Amygdala (tissue), 56 donors: ENCODE measurements at places on chromosomes 2 and 18.

DNA sequence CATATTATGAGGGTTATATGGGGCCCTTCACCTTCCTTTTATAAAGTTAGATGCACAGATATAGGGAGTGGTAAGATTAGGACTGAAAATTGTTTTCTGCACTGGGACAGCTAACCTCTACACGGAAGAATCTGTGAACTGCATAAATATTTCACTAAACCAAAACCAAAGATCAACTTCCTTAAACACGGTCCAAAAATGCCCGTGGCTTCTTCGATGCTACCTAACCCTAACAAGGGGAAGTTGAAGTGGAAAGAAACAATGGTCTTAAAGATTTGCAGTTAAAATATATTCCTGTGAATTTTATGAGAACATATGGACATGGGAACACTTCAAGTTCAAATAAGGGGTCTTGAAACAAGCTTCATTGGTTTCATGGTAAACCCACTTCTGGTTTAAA, 33.3 kb upstream of the PAX3 start:
- no peak for DNase-seq

DNA sequence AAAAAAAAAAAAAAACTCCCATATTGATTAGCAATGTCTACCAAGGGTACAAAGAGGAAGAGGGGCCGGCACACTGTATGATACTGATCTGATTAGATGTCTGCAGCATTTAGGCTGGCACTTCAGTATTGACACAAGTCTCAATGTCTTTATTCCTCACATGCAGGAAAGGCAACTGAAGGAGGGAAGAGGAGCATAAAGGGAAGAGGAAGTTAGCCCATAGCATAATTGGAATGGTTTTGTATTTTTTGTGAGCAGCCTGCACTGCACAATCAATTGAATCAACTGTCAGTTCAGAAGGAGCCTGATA, 79.0 kb downstream of the DNER start:
- DNase-seq, result no peak

- DNase-seq, result no peak
Observed at GRCh38 chr2:199441759-199442158, 16.0 kb downstream of the SATB2 start.

GRCh38 chr2:189585226-189585756, 4.7 kb upstream of the SLC40A1 start:
- no peak for DNase-seq

DNA sequence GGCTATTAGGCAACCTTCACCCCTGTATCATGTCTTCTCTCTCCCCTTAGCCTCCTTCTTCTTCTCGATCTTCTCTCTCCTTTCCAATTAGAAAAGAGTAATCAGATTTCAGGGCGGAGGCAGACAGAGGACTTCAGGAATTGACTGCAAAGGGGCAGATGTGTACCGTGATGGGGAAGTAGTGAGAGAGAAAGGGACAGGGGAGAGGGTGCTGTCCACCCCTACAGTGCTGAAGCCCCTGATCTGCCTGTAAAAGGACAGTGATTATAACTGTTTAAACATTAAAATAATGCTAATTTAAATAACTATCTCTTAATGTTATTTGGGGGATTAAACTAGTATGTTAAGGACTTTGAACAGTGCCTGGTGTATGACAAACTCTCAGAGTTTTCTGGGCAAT, 178.5 kb downstream of the ACTR3 start:
- DNase-seq, result no peak

DNA sequence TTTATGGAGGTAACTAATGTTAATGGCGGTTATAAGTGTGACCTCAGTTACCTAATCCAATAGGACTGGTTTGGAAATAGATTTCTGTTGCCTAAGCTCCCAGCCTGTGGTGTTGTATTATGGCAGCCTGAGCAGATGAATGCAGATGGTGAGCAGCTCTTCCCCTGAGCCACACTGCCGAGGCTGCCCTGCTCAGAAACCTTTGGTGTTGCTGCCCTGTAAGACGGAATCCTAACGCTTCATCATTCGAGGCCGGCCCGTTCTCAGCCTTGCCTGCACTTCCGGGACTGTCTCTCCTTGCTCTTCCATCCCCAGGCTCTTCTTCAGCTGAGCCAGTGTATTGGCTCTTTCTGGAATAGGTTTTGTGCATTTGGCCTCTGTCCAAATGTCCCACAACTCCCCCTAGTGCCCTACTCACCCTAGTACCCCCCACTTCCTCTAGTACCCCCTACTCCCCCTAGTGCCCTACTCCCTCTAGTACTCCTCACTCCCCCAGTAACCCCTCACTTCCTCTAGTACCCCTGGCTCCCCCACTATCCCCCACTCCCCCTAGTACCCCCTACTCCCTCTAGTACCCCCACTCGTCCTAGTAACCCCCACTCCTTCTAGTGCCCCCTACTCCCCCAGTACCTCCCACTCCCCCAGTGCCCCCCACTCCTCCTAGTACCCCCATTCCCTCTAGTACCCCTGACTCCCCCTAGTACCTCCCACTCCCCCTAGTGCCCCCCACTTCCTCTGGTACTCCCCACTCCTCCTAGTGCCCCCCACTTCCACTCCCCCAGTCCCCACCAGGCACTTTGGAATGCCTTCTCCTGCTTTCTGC, 106.0 kb upstream of the TAF1B start:
- no peak for DNase-seq

- no peak for DNase-seq
Observed at GRCh38 chr18:10860928-10861327, 288.4 kb downstream of the PIEZO2 start.

DNA sequence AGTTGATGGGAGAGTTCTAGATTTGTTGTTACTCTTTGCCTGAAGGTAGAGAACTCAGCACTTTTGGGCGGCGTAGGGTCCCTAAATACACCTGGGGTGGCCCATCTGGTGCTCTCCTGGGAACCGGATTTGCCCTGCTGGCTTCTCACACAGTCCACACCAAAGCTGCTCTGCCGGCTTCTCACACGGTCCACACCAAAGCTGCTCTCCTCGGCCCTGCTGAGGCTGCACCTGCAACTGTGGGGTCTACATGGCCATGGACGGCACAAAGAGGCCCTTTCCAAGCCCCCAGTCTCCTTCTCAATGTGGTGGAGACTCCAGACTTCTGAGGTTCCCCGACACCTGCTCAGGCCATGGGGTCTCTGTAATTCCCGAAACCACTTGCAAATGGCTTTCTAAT, 124.8 kb upstream of the GPC1 start:
- no peak for DNase-seq

- no peak for DNase-seq
Observed at GRCh38 chr2:69554981-69555380, 88.6 kb downstream of the AAK1 start.

DNA sequence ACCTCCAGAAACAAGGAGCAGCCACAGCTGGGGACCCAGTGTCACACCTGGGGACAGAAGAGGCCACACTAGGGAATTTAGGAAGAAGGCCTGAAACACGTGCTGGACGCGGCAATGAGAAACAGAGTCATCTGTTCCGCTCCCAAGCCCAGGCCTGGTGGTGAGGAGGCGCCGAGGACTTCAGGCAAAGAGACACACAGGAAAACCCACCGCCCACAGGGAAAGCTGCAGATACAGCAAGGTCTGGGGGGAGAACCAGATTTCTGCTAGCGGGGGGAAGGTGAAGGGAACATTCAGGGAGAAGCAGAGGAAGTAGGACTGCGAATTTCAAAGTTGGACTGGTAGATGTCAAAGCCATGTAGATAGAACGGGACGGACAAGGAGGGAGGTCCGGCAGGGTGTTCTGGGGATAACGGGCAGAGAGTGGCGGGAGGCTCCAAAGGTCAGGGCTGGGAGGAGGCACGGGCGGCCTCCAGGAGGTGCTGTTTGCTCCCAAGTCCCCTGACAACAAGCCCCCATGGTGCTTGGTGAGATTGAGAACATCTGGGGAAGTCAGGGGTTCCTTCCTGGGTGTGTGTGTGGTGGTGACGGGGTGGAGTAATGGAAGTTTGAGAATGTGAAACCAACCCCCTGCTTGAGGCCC, 351.7 kb upstream of the MYT1L start:
- no peak for DNase-seq

- DNase-seq, result no peak
Observed at GRCh38 chr2:186542002-186542401, 47.9 kb upstream of the ITGAV start.

- no peak for DNase-seq
Observed at GRCh38 chr2:228094377-228094921, 87.0 kb downstream of the SPHKAP start.

- no peak for DNase-seq
Observed at GRCh38 chr2:194714541-194714940, 942.5 kb upstream of the SLC39A10 start.

GRCh38 chr2:238465487-238466242, 38.9 kb downstream of the ASB1 start:
- DNase-seq, result no peak

DNA sequence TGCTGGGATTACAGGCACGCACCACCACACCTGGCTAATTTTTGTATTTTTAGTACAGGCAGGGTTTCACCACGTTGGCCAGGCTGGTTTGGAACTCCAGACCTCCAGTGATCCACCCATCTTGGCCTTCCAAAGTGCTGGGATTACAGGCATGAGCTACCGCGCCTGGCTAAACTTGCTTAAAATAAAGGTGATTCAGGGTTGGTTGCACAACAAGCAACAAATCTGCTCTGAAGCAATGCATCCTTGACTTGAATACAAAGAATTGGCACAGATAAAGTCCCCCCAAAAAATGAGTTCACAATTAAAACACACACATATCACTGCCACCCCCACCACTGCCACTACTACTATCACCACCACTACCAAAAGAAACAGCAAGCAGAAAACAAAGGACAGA, 34.9 kb downstream of the CCDC88A start:
- no peak for DNase-seq

DNA sequence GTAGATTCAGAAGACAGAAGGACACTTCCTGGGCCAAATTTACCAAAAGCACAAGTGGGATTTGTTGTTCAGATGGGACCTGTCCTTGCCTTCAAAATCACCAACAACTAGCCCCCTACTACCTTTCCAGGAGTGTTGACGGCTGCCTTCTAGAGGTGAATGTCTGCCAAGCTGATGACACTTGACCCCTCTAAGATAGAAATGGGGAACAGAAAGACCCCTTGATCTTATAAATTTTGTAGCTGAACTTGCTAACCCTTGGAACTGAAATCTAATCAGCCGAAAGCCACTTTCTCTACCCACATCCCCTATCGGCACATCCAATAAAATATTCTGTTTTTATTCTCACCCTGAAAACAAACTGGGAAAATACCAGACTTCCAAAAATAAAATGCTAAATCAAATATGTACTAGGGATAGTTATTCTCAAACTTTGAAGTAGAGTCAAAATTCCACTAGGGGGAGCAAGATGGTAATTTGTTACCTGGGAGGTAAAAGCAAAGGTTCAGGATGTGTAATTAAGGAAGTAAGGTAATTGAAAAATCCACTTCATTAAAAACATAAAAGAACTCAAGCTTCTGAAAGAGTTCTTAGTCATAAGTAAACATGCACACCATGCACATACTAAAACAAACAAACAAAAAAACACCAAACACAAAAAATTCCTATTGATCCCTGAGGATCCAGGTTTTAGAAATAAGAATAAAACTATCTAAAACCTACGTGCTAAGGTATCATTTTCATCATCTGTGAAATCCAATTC, 119.2 kb downstream of the ANKRD44 start:
- no peak for DNase-seq

DNA sequence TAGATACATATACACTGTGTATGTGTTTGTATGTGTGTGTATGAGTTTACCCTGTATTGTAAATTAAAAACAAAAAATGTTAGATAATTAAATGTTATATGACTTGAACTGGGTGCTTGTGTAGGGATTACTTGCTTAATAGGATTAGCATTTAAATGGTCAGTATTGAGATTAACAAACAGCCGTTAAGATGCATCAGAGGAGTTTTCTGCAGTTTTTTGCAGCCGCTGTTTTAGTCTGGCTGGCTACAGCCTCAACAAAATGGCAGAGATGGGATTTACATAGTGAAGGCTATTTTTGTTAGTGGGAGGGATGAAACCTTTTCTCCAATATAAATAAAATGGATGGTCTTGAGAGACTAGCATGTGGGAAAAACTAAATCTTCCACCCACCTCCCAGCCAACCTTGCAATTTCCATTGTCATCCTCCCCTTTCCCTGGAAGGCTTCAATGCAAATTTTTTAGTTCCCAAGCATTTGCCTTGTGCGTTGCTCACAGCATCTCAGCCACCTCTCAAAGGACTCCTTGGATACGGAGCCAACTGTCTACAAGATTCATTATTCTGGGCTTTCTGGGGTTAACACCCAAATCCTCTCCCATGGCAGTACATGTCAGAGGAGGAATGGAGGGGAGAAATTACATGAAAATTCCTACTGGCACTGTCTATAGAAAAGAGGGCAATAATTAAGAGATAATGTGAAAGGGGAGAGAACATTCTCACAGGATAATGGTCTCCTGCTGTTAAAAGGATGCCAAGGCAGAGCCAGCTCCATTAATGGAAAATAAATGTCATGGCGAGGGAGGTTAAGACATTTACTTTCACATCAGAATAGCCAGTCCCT, 351.9 kb downstream of the CDH2 start:
- no peak for DNase-seq

GRCh38 chr18:37179384-37179783, 350.5 kb downstream of the KIAA1328 start:
- no peak for DNase-seq

DNA sequence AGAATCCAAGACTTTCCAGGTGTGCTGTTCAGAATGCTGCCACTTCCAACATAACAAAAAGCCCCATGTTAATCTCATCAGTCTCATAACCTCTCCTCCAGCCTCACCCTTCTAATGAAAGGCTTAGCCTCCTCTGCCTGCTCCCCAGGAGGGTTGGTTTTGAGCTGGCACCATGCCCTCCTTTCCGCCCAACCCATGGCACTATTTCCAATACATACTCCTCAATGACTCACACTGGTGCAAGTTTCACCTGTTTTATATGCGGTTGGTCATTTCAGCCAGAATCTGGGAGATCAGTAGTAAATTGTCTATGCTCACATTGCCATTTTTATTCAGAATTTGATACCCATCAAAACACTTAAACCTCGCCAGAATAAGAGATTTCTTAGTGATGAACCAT, 157.6 kb upstream of the NRP2 start:
- no peak for DNase-seq

- DNase-seq, result no peak
Observed at GRCh38 chr2:72579591-72580180, 246.1 kb downstream of the EXOC6B start.

GRCh38 chr2:216635701-216636550, 2.7 kb downstream of the IGFBP2 start:
- no peak for DNase-seq

GRCh38 chr2:102514061-102514785, 41.2 kb downstream of the SLC9A4 start:
- no peak for DNase-seq

GRCh38 chr2:236715077-236715476, 145.5 kb downstream of the ACKR3 start:
- peak; percentile 9 for DNase-seq
